ENCODE measurements at places on chromosomes 5 and 9. TPM values are rescaled to one million over a fixed set of nuclear protein-coding genes. Genes with fewer than 3 reads are reported as not detected.

CDKN2B gene
- total RNA-seq: 5.6 TPM

FST gene
- 141 TPM for total RNA-seq

TPPP gene
- under 0.01 TPM for total RNA-seq

TAF11L10 gene
- total RNA-seq: not detected

MYMK gene
- total RNA-seq: not detected

PPP2R2B gene
- not detected for total RNA-seq

ADCY2 gene
- not detected for total RNA-seq

CDO1 gene
- 8.6 TPM for total RNA-seq

FGF1 gene
- total RNA-seq: 7.7 TPM

- no peak for DNase-seq
These were observed 459.0 kb upstream of the KLF4 start for GRCh38 chr9:107948601-107949000.

- no peak for DNase-seq
These were observed 7.3 kb downstream of the CRHBP start for GRCh38 chr5:76960004-76960625.

- no peak for DNase-seq
These were observed 149.3 kb upstream of the CCNH start for GRCh38 chr5:87562068-87562467.

GRCh38 chr5:88250010-88250409, 18.6 kb downstream of the TMEM161B start:
- DNase-seq: no peak

- peak; percentile 0 for DNase-seq
These were observed 229.7 kb downstream of the MRPS30 start for GRCh38 chr5:45038366-45038987.

- DNase-seq: no peak
These were observed 11.4 kb upstream of the RGS3 start for GRCh38 chr9:113452113-113452605.

- DNase-seq: peak; percentile 87
These were observed 17.3 kb downstream of the VCAN start for GRCh38 chr5:83488821-83489220.

DNA sequence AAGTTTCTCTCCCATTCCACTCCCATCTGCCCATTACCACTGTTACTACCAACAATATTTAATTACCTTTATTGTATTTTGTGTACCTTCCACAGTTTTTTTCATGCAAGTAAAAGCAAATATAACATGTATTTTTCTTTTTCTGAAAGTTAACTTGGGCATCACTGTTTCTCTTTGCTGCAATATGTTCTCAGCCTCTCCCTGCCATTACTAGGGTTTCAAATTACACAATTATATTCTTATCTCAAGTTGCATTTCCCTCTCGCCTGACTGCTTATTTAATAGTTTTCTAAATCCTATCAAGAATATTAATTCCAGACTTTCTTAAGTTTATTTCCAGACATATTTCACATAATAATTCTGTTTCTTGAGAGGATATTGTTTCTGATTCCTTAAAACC, 46.9 kb upstream of the GAS1 start:
- DNase-seq: no peak

DNA sequence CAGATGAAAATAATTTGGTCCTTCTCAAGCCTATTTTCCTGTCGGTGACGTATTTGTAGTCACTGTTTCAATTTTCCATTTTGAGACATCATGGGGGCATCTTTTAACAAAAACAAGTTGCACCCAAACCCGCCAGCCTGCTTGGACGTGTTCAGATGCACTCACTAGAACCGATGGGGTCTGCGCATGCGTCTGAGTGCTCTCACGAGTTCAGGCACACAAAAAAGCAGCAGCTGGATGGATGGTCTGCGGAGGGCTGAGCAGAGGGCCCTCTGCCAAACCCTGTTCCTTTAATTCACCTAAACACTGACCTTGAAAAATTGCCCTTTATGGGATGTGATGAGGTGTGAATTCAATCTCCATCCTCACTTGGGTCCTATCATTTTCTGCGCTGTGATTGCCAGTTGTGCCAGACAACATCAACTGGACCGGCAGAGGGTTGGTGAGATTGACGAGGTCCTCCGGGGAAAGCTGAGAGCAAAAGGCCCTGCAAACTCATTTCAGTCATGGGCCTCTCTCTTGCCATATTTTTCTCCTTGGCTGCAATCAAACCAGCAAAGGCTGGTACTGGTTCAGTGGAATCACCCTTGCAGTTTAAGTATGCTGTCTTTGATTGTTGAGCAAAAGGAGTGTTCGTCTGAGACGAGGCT, 251.9 kb downstream of the NFIB start:
- no peak for DNase-seq

GRCh38 chr5:140311011-140311467, 8.1 kb upstream of the PFDN1 start:
- DNase-seq: peak; percentile 96

DNA sequence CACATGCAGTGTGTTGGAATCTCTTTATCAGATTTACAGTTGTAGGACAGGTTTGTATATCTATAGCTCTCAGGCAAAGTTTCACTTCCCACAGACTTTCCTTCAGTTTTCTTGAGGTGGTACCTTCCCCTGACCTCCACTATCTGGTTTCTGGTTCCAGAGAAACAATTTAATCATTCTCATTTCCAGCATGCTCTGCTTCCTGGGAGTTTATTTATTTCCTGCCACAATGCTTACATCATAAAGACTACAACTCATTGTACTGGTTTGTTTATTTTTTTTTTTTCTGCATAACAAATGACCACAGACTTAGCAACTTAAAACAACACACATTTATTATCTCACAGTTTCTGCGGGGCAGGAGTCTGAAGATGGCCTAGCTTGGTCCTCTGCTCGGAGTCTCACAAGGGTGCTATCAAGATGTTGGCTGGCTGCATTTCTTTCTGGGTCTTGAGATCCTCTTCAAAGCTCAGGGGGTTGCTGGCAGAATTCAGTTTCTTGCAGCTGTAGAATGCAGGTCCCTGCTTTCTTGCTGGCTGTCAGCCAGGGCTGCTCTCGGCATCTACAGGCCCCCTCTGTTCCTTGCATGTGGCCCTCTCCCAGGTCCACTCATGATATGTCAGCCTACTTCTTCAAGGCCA, 247.7 kb downstream of the ENC1 start:
- DNase-seq: peak; percentile 55

DNA sequence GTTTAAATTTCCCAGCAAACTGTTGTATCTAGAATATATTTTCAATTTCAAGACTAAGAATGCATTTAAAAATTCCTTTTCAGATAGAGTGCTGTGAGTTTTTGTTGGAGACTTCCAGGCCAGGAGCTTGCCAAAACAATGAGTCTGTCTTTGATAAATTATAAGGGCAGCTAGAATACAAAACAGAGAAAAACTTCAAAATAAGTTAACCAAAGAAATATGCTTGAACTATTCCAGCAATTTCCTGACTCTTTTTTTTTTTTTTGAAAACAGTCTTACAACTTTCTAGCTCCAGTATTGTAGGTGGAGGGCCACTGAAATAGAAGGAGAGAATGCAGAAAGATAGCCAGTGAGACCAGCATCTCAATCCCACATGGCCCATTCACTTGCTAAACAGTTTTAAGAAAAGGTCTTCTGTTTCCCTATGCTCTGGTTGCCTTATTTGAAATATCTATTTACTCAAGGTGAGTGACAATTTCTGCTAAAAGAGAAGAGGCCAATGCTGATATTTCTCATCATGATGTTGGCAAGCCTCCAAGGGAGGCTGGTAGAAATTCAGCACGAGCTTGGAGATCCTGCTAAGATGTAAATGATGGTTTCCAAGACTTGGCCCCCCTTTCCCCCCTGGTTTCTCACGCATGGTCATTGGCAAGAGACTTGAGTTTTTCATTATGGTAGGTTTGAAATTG, 103.2 kb downstream of the USP20 start:
- peak; percentile 84 for DNase-seq

- DNase-seq: peak; percentile 32
These were observed 186.1 kb downstream of the SNCAIP start for GRCh38 chr5:122498163-122498562.

DNA sequence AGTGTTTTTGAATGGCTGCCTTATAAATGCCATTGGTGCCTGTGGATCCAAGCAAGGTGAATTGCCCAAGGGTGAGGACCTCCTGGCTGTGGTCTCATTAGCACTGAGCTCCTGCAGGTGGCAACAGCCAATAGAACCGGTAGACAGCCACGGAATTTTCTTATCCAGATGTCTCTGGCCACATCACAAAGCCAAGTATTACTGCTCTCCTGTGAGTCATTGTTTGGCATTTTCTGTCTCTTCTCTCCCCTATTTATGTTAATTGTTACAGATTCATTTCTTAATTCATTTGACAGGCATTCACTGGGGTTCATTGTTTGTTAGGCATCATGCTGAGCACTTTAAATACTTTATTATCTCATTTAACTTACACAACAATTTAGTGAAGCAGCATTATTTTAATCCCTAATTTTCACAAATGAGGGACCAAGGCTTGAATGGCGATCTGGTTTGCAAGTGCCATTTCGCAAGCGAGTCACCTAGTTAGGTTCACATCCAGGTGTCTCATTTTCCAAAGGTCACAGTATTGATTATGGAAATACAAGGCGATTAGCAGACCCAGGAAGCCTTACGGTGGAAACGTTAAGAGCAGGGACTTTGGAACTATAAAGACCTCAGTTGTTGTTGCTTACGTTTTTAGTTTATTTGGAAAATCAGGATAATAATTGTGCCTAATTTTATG, 58.2 kb upstream of the DPYSL3 start:
- peak; percentile 80 for DNase-seq

GRCh38 chr5:171634511-171634910, 151.1 kb upstream of the SMIM23 start:
- no peak for DNase-seq

- DNase-seq: no peak
These were observed 23.8 kb upstream of the IER5L start for GRCh38 chr9:129201866-129202265.

DNA sequence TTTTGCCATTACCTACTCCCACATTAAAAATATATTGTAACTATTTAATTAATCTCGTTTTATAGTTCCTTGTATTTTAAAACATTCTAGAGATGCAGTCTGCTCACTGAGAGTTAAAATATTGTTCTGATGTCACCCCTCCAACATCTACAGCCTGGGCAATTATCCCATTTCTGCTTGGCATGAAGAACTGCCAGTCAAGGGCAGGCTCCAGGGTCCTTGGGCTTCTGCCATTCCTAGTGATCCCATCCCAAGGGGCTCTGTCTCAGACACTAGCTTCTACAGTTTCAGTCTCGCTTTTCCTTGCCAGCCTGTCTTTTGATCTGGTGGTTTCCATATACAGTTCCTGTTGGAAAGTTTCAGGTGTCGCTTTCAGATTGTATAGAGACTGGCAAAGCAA, 287.2 kb downstream of the TMEM232 start:
- DNase-seq: no peak

- DNase-seq: peak; percentile 81
These were observed 40.7 kb upstream of the HSD17B4 start for GRCh38 chr5:119411361-119412278.

- DNase-seq: no peak
These were observed 38.6 kb downstream of the CAPSL start for GRCh38 chr5:35899800-35900199.
